ENCODE measurements at places on chromosomes 16 and 17. TPM values are rescaled to one million over a fixed set of nuclear protein-coding genes. Genes with fewer than 3 reads are reported as not detected.

DNA sequence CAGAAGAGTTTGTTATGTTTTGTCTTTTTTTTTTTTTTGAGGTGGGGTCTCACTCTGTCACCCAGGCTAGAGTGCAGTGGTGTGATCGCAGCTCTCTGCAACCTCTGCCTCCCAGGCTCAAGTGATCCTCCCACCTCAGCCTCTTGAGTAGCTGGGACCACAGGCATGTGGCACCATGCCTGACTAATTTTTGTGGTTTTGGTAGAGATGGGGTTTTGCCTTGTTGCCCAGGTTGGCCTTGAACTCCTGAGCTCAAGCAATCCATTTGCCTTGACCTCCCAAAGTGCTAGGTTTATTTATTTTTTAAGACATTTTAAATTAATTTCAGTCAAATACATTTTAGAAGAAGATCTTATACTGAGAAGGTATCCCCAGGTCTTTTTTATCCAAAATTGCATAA is 366.7 kb downstream of the KCNJ2 start:
- peak; percentile 24 for DNase-seq

Gene KRT24
- total RNA-seq = not detected

DNA sequence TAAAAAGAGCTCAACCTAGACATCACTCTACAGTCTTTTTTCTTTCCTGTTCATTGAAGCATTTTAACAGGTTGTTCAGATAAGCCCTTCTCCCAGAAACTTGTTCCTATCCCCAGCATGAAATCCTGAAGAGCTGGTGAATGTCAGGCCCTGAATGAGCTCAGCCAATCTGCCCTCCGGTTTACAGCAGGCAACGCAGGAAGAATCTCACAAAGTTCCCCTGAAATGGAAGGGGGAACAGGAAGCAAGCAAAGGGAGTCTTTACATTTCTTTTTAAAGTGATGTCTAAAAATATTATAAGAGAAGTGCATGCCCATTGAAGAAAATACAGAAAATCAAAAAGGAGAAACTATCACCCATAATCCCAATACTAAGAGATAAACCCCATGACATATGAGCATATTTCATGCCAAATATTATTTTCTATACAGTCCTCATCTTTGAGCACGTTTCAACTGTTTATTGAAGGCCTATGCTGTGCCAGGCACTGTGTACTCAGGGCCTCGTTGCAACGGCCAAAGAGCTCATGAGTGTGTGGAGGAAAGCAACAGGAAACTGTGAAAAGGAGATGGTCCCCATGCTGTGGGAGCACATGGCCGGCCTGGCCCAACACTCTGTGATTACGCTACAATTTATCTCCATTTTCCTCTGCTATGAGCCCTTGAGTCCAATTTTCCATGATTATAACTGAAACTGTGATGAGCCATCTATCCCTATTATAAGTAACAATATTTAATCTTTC is 5.7 kb downstream of the TK2 start:
- no peak for DNase-seq

DNA sequence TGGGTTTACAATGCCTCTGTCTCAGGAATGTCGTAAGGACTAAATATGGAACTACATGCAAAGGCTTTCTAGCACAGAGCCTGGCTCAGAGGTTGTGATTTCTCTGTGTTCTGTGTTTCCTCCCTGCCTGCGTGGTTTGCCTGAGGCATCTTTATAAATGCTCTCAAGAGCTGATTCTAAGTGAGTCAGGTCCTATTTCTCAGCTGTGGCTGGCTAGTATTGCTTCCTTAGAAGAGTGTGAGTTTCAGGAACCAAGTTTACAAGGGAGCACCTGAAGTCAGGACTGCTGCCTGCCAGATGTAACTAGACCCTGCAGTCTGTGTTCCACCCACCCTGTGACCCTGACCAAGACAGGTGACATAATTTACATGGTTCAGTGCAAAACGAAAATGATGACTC is 8.0 kb upstream of the CCL1 start:
- no peak for DNase-seq

Gene DHRS7C
- not detected for total RNA-seq

- DNase-seq = peak; percentile 68
Observed at GRCh38 chr17:13002761-13003453, 14.9 kb downstream of the ELAC2 start.

Gene ADGRG3
- not detected for total RNA-seq

Gene PRR35
- 0.06 TPM for total RNA-seq

- no peak for DNase-seq
Observed at GRCh38 chr17:32161029-32161428, 18.7 kb downstream of the RHOT1 start.

- no peak for DNase-seq
Observed at GRCh38 chr16:4869147-4869805, 22.0 kb downstream of the UBN1 start.

- DNase-seq = no peak
Observed at GRCh38 chr17:78255029-78255656, 23.7 kb downstream of the TMEM235 start.

GRCh38 chr17:8832711-8833352 is 33.7 kb upstream of the MFSD6L start:
- no peak for DNase-seq

Gene RNF135
- total RNA-seq = 18.3 TPM

GRCh38 chr17:36001862-36002603 is 680 bp upstream of the CCL15 start:
- DNase-seq = no peak

GRCh38 chr16:67992661-67993206 is 6.5 kb downstream of the DPEP2 start:
- no peak for DNase-seq

GRCh38 chr17:60146206-60146605 is 3.6 kb upstream of the CA4 start:
- DNase-seq = no peak

GRCh38 chr16:70682239-70683145 is 3.4 kb downstream of the MTSS2 start:
- no peak for DNase-seq

Gene MT1G
- total RNA-seq = not detected

DNA sequence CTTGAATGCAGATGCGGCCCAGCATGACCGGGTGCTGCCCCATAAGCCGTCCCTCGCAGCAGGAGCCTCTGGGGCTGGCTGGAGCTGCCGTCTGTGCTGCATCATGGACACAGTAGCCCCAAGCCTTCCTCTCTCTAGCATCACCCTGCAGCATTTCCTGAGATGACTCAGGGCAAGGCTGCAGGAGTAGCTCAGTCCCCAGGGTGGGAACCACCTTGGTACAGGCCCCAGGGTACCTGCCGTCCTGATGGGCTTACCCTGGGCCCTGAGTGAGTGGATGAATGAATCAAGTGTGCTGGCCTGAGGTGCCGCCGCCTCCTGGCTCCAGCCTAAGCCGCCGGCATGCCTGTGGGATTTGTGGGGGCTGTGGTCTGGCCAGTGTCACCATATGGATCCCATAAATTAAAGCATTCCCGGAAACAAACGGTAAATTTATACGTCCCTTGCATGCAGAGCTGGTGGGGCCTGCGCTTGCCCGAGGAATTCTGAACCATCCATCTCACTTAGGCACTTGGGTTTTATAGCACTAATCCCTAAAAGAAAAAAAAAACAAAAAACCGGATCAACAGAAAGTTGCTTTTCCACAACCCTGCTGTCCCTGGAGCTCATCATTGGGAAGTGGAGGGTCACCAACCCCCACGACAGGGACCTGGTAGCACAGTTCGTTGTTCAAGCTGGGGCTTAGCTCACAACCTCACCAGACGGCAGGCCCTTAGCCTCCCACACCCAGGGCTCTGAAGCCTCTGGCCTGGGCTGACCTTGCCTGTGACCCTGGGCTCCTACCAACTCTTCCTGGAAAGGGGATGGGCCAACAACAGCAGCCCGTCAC is 242.6 kb upstream of the CIBAR2 start:
- peak; percentile 54 for DNase-seq

DNA sequence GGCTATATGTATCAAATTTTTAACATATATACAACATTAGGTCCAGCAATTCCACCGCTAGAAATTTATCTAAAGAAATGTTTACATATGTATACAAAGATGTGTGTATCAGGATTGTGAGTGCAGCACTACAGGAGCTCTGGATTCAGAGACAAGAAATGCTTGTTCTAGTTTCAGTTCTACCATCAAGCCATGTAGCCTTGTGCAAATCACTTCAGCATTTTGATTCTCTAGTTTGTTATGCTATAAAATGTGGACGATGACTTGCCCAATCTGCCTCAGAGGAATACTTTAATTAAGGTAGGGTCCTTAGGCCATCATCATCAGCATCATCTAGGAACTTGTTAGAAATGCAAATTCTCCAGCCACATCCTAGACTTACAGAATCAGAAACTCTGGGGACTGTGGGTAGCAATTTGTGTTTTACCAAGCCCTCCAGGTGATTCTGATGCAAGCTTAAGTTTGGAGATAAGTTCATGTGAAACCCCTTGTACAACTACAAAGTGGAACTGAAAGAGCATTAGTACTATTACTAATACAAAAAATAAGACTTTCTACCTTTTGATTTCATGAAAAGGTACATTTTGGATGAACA is 131.2 kb upstream of the CORO6 start:
- no peak for DNase-seq
